ENCODE measurements at places on chromosomes 11 and 22.

- no peak for DNase-seq
Measured at GRCh38 chr11:34576331-34576730, 44.6 kb upstream of the EHF start.

DNA sequence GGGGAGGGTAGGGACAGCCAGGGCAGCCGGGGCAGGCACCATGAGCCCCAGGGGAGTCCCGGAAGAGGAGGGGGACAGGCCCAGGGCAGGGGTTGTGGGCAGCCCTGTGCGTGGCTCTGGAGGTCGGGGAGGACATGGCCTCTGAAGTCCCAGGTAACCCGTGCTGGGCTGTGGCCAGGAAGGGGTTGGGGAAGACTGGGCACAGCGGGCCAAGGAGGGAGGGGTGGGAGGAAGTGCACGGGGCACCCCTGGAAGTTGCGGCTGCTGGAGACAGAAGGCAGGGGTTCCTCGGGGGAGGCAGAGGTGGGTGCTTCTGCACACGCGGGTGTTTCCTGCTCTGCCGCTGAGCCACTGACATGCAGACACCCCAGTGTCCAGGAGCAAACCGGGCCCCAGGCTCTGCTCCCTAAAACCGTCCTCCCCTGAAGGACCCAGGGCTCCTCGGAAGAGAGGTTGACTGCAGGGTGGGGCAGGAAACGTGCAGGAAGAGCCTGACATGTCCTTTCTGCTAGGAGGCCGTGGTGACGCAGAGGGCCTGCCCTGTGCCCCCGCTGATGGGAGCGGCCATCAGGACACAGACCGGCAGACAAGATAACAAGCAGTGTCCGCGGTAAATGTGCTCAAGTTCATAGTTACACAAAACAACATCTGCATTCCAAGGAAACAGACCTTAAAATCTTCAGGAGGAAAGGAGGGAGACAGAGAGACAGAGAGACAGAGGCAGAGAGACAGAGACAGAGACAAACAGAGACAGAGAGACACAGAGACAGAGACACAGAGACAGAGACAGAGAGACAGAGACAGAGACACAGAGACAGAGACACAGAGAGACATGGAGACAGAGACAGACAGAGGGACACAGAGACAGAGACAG is 5.7 kb downstream of the TNNI2 start:
- DNase-seq, result peak; percentile 61

DNA sequence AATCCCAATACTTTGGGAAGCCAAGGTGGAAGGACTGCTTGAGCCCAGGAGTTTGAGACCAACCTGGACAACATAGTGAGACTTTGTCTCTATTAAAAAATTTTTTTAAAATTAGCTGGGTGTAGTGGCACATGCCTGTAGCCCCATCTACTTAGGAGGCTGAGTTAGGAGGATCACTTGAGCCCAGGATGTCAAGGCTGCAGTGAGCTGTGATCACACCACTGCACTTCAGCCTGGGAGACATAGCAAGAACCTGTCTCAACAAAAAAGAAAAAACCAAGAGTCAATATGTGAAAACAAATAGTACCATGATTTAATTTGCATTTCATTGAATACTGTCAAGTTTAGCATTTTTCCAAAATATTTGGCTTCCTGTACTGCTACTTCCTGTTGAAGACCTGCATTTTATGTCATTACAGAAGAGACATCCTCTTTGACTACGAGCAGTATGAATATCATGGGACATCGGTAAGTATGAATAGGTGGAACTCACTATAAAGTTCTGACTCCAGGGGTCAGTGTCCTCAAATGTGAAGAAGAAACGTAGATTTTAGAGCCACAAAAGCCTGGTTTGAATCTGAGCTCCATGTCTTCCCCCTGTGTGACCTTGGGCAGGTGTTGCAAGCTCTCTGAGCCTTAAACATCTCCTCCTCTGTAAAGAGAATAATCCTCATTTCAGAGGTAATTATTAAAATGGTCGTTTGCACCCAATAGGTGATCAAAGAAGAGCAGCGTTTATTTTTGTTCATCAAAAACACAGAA is 16.0 kb downstream of the CDC45 start:
- DNase-seq, result no peak

GRCh38 chr22:29580200-29580810 is 608 bp downstream of the NIPSNAP1 start:
- no peak for DNase-seq

- no peak for DNase-seq
Measured at GRCh38 chr22:47804281-47804680, 1041.8 kb downstream of the TBC1D22A start.

- DNase-seq, result no peak
Measured at GRCh38 chr11:121099885-121100284, 1.2 kb upstream of the TECTA start.
